Karpas-422 (cell line): ENCODE measurements at places on chromosomes 6 and 20. TPM values are rescaled to one million over a fixed set of nuclear protein-coding genes. Genes with fewer than 3 reads are reported as not detected.
A peak's percentile ranks its signal among the peaks of the same experiment; 100 is the strongest.

The TOMM6 gene
- total RNA-seq, result 119 and 229 TPM in 2 replicates

GRCh38 chr6:16183187-16183664, 54.3 kb downstream of the MYLIP start:
- DNase-seq, result peak; percentile 77

The BCAS4 gene
- 191 and 231 TPM in 2 replicates for total RNA-seq

DNA sequence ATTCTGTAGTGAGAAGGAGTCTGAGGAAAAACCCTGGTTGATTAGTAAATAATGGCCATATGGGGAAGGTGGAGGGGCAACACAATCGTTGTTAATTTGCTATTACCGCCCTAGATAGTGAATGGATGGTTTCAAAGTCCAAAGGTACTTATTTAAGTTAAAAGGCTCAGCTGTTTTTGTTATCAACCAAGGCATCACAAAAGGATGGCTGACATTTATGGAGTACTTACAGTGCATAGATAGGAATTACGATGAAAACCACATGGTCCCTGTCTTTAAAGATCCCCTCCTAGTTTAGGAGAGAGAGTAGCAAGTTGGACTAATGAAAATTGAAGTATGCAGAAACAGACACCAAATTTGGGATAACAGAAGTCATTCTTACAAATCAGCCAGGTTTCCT, 319.6 kb downstream of the CDKAL1 start:
- DNase-seq, result no peak

DNA sequence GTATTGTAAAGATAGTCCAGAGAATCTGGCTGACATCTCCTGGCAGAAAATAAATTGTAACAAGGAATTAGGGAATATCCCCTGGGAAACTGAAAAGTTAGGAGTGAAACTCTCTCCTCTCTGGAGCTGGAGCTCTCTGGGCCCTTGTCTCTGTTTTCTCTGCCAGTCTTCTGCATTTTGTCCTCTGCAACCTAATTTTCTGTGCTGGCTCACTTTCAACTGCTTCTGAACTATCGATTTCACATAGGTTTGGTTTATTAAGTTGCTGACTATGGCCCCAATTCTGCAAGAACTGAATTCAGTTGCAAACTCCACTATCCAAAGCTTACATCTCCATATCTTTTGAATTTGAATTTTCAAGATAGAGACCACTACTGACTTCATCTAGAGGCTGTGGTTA, 9.3 kb downstream of the TCF21 start:
- no peak for DNase-seq

DNA sequence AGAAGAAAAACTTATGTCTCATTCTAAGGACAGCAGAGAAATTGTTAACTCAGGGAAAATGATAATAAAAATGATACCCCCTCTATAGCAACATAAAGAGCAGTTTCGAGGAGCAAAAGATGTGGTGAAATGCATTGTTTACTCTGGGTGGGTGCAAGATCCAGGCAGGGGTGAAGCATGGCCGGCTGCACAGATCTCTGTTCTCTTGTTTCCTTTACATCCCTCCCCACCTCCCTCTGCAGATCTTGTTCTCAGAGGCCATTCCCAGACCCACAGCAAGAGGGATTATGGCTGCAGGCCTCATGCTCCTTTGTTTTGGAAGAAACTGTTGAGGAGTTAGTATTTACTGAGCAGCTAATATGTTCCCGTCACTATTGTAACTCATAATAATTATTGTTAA, 1.8 kb downstream of the BTN3A1 start:
- DNase-seq, result no peak

DNA sequence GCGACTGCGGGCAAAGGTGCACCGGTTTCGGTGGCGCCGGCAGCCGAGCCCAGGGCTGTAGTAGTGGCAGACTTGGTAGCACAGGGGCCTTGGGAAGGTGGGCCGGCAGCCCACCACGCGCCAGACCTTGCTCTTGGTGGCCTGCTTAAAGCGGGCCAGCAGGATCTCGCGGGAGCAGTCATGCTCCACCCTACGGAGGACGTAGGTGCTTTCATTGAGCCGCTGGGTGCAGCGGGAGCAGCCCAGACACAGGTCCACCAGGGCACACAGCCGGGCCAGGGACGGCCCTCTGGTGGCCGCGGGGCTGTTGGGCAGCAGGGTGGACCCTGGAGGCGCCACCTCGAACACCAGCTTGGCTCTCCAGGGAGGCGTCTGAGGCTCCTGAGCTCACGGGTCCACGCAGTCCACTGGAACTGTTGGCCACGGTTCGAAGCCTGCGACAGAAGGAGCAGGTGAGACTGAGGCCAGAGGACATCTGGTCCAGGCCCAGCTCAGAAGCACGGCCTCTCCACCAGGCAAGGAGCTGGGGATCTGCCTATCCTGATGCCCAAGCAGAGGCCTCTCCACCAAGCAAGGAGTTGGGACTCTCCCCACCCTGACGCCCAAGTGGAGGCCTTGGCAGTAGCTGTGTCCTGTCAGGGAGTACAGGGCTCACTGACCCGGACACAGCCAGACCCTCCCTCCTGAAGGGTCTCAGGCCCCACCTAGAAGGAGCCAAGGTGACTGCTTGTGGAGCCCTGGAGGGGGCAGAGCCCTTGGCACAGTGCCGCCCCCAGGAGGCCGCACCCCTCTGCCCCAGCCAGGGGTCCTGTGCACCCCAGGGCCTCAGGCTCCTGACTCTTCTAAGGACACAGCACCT, 1.0 kb downstream of the HELZ2 start:
- peak; percentile 38 for DNase-seq

DNA sequence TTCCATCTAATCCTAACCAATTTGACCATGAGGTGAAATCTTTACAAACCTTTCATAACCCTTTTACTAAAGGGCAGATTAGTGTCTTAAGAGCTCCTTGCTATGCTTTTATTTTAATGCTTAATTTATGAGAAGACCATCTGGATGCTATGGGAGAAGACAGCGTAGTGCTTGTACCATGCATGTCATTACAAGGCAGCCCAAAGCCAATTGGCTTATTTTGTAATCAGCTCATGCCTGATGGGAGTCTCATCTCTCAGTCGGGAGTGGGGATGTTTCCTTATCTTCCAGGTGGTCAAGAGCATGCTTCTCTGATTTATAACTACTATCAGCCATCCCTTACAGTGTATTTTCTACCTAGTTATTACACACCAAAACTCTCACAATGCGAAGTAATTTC, 304.7 kb downstream of the FARS2 start:
- DNase-seq, result no peak

DNA sequence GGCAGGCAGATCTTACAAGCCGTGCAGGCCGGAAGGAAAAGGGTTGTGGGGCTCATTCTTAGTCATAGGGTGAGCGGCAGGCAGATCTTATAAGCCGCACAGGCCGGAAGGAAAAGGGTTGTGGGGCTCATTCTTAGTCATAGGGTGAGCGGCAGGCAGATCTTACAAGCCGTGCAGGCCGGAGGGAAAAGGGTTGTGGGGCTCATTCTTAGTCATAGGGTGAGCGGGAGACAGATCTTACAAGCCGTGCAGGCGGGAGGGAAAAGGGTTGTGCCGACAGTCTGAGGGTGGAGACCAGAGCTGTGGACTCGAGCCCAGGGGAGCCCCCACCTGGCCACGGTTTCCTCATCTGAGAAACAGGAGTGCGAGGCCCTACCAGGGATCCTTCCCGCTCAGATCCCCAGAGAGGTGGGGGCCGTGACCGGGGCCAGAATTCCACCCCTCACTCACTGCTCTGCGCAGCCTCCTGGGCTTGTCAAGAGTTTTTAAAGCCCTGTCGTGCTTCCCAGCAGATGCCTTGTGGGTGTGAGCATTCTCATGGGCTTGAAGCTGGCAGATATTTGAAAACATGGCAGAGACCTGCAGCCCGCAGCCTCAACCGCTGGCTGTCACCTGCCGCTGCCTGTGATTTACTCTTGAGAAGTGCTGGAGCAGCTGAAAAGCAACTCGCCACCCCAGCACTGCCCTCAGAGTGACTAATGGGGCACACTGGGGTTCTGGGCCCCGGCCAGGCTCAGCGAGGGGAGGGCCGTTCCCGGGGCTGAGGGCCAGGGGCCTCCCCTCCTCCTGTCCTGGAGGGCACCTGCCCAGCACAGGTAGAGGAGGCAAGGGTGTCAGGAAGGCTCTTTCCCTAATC, 31.9 kb downstream of the NTSR1 start:
- no peak for DNase-seq

- DNase-seq, result no peak
Measured at GRCh38 chr20:8505476-8506200, 373.6 kb downstream of the PLCB1 start.

The ITCH gene
- 38.7 and 54.8 TPM in 2 replicates for total RNA-seq

The GPANK1 gene
- 18.6 and 26.2 TPM in 2 replicates for total RNA-seq
